ENCODE measurements at places on chromosomes 12 and 14.
A peak's percentile ranks its signal among the peaks of the same experiment; 100 is the strongest.

DNA sequence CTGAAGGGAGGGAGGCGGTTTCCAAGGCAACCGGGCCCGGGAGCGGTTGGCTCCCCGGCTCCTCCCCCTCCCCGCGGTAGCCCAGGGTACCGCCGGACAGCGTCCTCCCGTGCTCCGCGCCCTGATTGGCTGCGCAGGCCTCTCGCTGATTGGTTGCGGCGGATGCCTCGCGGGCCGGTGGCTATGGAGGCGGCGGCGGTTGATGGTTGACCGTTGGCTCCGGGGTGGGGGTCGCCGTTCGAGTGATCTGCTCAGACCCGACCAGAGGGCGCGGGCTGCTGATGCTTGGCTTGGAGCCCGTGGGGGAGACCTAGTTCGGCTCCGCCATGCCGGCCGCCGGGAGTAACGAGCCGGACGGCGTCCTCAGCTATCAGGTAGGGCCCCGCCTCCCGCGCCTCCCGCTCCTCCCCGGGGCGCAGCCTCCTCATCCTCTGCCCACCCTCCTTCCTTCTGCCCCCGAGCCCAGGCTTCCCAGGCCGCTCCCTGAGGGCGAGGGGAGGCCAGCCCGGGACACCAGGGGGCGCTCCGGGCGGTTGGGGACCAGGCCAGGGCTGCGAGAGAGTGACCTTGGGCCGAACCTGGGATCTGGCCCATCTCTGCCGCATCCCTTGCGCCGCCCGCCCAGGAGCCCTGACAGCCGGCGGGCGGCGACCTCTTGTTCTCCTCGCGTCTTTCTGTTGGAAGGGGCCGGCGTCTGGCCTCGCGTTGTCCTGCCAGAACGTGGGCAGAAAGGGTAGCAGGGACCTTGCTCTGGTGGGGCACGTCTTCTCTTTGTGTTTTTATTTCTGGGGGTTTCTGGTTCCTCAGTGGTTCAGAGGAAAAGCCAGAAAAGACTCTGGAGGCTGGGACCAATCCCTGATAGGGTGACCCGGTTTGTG is at the start of gene SLC4A8:
SLC4A8 (plus strand) TSS at position 170 of the 878 bp plus-strand sequence; CDS start at position 327, 157 bp downstream.
- DNase-seq = peak; percentile 84

- DNase-seq = no peak
Measured at GRCh38 chr14:104118006-104118844, 20.2 kb upstream of the KIF26A start.

- DNase-seq = no peak
Measured at GRCh38 chr14:70856851-70857495, 47.7 kb upstream of the MAP3K9 start.

GRCh38 chr12:8913702-8914032 is 642 bp upstream of the PHC1 start:
- DNase-seq = no peak

- no peak for DNase-seq
Measured at GRCh38 chr12:90355711-90356355, 599.1 kb downstream of the CCER1 start.

Data from NCI-H2081 treated with DMSO at 0.1 percent for 48 hours (cell line).